Activated CD4-positive, alpha-beta T cell treated with anti-CD3 and anti-CD28 coated beads, Interleukin-2, amount 10 ng/mL, durations not matched to agents 24 days and 14 days (primary cell): ENCODE measurements at places on chromosomes 16 and 17.
A peak's percentile ranks its signal among the peaks of the same experiment; 100 is the strongest.

DNA sequence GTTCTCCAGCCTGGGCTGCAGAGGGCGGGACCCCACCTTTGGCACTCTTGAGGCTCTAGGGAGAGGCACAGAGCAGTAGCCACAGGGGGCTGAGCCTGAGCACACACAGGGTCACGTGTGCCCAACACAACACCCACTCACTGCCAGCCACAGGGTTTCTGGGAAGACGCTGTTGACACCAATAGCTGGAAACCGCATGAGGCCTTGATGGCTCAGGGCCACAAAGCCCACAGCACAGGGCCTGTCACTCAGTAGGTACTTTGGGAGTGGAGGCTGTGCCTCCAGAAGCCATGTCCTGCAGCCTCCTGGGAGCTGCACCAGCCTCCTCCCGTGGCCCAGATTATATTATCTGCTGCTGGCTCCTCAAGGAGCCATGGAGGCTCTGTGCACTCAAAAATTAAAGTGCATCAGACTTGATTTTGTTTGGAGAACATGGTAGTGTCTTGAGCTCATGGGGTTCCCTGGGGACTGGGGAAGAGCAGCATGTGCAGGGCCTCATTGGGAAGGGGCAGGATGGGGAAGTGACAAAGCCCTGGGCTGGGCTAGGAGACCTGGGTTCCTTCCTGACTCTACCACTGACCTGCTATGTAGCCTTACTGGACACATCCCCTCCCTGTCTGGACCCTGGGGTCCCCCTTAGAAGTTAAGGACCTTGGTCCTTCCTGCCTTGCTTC lies 12.5 kb upstream of the SREBF1 start:
- peak overlapping the region; percentile 97 for H3K27ac ChIP-seq
- peak overlapping the region; percentile 64 for H3K4me3 ChIP-seq
- H3K4me1 ChIP-seq = peaks cover 62% of the 10 kb centered on the region
- DNase-seq = peak; percentile 96

GRCh38 chr16:87927195-87927562 lies 9.2 kb downstream of the CA5A start:
- H3K4me1 ChIP-seq = peaks cover 6% of the 10 kb centered on the region
- H3K36me3 ChIP-seq = no peaks in the 10 kb centered on the region
- peaks cover 4% of the 10 kb centered on the region for H3K27me3 ChIP-seq
- no peak overlapping the region for H3K27ac ChIP-seq
- no peak overlapping the region for H3K4me3 ChIP-seq
- no peak for DNase-seq

GRCh38 chr17:45581860-45582259 lies 91.3 kb upstream of the PLEKHM1 start:
- DNase-seq = no peak
- H3K4me3 ChIP-seq = no peak overlapping the region
- peaks cover 54% of the 10 kb centered on the region for H3K4me1 ChIP-seq
- no peaks in the 10 kb centered on the region for H3K27me3 ChIP-seq
- peaks cover 35% of the 10 kb centered on the region for H3K36me3 ChIP-seq

DNA sequence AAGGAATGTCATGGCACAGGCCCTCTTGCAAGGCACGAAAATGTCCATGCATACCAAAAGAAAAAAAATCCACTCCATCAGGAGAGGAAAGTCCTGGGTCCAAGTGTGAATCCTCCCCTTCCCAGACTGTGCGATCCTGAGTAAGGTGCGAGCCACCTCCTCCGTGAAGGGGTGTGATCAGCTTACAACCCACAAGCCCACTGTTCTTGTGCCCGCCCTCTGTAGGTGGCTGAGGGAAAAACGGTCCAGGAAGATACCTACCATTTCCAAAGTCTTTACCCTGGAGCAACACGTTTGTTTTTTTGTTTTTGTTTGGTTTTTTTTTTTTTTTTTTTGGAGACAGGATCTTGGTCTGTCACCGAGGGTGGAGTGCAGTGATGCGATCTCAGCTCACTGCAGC lies 116.5 kb downstream of the ZNF423 start:
- H3K27ac ChIP-seq = no peak overlapping the region
- no peaks in the 10 kb centered on the region for H3K4me1 ChIP-seq
- no peak overlapping the region for H3K4me3 ChIP-seq
- no peak for DNase-seq
- no peaks in the 10 kb centered on the region for H3K27me3 ChIP-seq

DNA sequence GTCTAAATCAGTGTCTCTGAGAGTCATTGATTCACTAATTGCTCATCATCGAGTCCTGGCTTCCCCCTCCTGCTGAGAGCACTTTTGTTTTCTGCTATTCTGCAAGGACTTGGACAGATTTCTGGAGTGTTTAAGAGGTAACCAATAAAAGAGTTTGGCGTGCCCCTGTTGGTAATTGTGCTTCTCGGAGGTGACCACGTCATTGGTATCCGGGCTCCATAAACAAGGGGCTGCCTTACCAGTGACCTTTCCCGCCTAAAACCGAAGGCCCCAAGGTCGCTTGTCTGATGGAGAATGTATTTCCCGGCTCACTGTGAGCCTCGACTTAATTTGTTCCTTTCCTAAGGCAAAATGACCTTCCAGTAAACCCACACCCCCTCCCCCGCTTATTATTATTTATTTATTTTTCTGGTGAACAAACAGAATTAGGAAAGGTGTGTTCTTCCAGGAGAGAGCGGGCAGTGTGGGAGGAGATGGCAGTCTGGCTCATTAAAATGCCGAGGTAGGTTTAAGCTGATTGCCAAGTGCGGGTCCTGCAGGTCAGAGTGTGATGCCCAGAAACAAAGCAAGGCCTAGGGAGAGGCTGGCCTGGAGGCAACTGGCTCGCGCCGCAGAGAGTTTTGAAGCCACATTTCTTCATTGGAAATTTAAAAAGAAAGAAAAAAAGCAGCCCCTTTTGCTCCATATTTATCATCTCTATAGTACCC lies 30.2 kb downstream of the MSI2 start:
- H3K27ac ChIP-seq = peak overlapping the region; percentile 91
- no peak for DNase-seq
- peaks cover 75% of the 10 kb centered on the region for H3K4me1 ChIP-seq
- H3K27me3 ChIP-seq = no peaks in the 10 kb centered on the region

GRCh38 chr16:5319799-5320198 lies 222.2 kb upstream of the EEF2KMT start:
- H3K4me1 ChIP-seq = no peaks in the 10 kb centered on the region
- H3K4me3 ChIP-seq = no peak overlapping the region
- no peak overlapping the region for H3K27ac ChIP-seq
- H3K27me3 ChIP-seq = no peaks in the 10 kb centered on the region
- no peaks in the 10 kb centered on the region for H3K36me3 ChIP-seq

GRCh38 chr17:79325709-79326430 lies 251.2 kb downstream of the ENGASE start:
- H3K4me1 ChIP-seq = no peaks in the 10 kb centered on the region
- no peak overlapping the region for H3K4me3 ChIP-seq
- no peaks in the 10 kb centered on the region for H3K27me3 ChIP-seq

- peaks cover 1% of the 10 kb centered on the region for H3K4me1 ChIP-seq
- H3K27ac ChIP-seq = no peak overlapping the region
- H3K36me3 ChIP-seq = peaks cover 4% of the 10 kb centered on the region
- DNase-seq = no peak
- H3K4me3 ChIP-seq = no peak overlapping the region
- H3K27me3 ChIP-seq = no peaks in the 10 kb centered on the region
Observed at GRCh38 chr17:81990836-81991683, 13.6 kb downstream of the ASPSCR1 start.

- no peaks in the 10 kb centered on the region for H3K27me3 ChIP-seq
- H3K36me3 ChIP-seq = peaks cover 32% of the 10 kb centered on the region
- H3K4me3 ChIP-seq = peak overlapping the region; percentile 98
- DNase-seq = peak; percentile 80
- peak overlapping the region; percentile 84 for H3K27ac ChIP-seq
Observed at GRCh38 chr16:87765473-87765775, 362 bp downstream of the KLHDC4 start.

DNA sequence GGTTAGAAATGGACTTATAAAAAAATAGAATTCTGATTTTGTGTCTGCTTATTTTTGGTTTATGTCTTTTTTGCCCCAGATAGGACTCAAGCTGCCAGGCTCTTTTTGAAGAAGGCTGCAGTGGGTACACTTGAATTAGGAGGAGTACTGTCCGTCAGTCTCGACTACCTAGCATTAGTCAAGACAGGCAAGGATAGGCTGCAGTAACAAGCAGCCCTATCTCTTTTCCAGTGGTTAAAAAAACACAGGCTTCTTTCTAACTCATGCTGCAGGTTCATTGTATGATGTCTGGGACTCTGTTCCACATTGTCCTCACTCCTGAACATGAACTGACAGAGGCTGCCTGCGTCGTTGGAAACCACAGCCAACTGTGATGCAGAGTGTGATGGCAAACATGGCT lies 8.0 kb downstream of the C16orf46 start:
- no peak overlapping the region for H3K27ac ChIP-seq
- H3K27me3 ChIP-seq = peaks cover 5% of the 10 kb centered on the region
- no peak for DNase-seq
- peaks cover 4% of the 10 kb centered on the region for H3K4me1 ChIP-seq
- no peaks in the 10 kb centered on the region for H3K36me3 ChIP-seq
- no peak overlapping the region for H3K4me3 ChIP-seq

- no peak overlapping the region for H3K27ac ChIP-seq
- DNase-seq = no peak
- no peak overlapping the region for H3K4me3 ChIP-seq
- no peaks in the 10 kb centered on the region for H3K27me3 ChIP-seq
- H3K36me3 ChIP-seq = no peaks in the 10 kb centered on the region
Observed at GRCh38 chr17:19470530-19471261, 59.7 kb downstream of the RNF112 start.

- peaks cover 13% of the 10 kb centered on the region for H3K4me1 ChIP-seq
- no peak overlapping the region for H3K4me3 ChIP-seq
- H3K27ac ChIP-seq = no peak overlapping the region
- H3K27me3 ChIP-seq = peaks cover 31% of the 10 kb centered on the region
Observed at GRCh38 chr17:80461528-80462160, 14.8 kb downstream of the NPTX1 start.

DNA sequence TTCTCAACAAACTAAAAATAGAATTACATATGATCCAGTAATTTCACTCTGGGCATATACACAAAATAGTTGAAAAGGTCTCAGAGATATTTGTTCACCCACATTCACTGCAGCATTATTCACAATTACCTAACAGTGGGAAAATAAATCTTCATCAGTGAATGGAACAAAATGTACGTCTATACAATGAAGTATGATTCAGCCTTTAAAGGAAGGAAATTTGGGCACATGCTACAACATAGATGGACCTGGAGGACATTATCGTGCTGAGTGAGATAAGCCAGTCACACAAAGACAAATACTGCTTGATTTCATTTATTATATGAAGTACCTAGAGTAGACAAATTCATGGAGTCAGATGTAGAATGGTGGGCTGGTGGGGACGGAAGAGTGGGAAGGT lies 47.0 kb downstream of the MFSD11 start:
- no peak overlapping the region for H3K27ac ChIP-seq
- peaks cover 10% of the 10 kb centered on the region for H3K4me1 ChIP-seq
- H3K4me3 ChIP-seq = no peak overlapping the region

DNA sequence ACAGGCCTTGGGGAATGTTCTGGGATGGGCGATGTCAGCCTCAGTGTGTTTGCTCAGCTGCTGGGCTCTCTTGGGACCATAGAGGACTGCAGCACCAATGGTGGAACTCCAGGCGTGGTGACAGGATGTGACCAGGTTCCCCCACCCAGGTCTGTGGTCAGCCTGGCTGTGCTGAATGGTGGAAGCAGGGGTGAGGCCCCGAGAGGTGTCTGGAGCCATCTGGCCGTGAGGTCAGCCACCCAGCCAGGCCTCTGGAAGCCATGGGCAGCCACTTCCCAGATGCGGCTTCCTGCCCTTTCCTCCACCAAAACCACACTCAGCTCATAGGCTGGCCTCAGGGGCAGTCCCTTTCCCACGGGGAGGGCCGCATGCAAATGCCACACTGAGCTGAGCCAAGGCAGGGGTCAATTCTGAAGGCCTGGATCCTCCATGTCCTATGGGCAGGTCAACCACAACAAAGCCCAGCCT lies 7.8 kb upstream of the MAPK7 start:
- H3K4me1 ChIP-seq = peaks cover 61% of the 10 kb centered on the region
- H3K27ac ChIP-seq = peak overlapping the region; percentile 90
- H3K4me3 ChIP-seq = peak overlapping the region; percentile 81
- H3K27me3 ChIP-seq = peaks cover 2% of the 10 kb centered on the region

- peak overlapping the region; percentile 63 for H3K27ac ChIP-seq
- DNase-seq = no peak
- no peaks in the 10 kb centered on the region for H3K27me3 ChIP-seq
- H3K4me1 ChIP-seq = peaks cover 32% of the 10 kb centered on the region
- H3K4me3 ChIP-seq = no peak overlapping the region
Observed at GRCh38 chr16:27349276-27349675, 35.5 kb downstream of the IL4R start.

DNA sequence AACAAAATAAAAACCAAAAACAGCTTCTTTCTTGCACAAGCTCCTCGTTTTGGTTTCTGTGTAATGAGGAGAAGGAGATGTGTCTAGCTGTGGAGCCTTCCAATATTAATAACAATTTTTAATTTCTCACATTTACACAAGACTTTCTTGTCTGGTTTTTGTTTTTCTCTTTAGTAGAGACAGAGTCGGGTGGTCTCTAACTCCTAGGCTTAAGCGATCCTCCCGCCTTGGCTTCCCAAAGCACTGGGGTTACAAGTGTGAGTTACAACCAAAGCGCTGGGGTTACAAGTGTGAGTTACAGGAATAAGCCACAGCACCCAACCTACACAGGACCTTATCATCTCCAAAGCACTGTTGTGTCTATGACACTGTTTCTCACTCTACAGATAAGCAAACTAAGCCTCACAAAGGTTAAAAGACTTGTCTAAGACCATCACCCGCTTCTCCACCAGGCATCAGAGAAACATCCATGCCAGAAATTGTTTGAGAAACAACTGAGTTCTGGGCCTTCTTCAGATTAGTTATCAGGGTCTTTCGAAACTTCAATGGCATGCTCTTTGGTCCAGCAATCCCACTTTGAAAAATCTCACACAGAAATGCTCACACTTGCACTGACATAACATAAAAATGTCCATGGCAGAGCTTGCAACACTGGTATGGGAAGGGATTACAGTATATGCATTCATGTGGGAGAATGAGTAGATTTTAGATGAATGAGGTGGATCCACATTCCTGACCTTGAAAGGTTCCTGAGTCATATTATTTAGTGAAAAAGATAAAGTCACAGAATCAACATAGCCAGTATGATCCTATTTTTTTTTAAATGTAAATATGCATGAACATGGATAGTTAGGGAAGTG lies 3.9 kb downstream of the ABAT start:
- peaks cover 15% of the 10 kb centered on the region for H3K4me1 ChIP-seq
- no peak overlapping the region for H3K4me3 ChIP-seq
- H3K27ac ChIP-seq = no peak overlapping the region
- no peak for DNase-seq

DNA sequence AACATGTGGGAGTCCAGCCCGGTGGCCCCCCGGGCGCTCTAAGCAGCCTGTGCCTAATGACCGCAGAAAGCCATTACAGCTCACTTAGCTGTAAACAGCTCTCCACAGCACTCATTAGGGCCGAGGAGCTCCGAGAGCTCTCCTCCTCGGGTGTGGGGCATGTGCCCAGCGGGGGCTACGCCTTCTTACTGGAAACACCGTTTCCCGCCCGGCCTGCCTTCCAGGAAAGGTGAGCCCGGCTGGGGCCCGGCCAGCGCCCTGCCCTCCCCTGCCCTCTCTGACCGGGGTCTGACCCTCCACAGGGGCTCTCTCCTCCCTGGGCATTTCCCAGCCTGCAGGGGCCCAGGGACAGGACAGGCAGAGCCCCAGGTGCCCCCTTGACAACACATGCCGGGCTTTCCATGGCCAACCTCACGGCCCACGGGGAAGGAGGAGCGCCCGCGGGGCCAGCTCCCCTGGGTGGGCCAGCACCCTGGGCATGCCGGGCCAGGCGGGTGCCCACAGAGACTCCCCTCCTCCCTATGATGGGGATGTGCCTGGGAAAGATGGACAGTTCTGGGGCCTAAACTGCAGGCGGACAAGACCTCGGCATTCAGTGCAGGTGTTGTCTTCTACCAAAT lies 72.6 kb downstream of the SDK2 start:
- H3K36me3 ChIP-seq = no peaks in the 10 kb centered on the region
- no peak for DNase-seq
- peaks cover 4% of the 10 kb centered on the region for H3K4me1 ChIP-seq
- H3K4me3 ChIP-seq = no peak overlapping the region
- no peak overlapping the region for H3K27ac ChIP-seq
- H3K27me3 ChIP-seq = no peaks in the 10 kb centered on the region
